ENCODE measurements at places on chromosomes 6 and 20.

DNA sequence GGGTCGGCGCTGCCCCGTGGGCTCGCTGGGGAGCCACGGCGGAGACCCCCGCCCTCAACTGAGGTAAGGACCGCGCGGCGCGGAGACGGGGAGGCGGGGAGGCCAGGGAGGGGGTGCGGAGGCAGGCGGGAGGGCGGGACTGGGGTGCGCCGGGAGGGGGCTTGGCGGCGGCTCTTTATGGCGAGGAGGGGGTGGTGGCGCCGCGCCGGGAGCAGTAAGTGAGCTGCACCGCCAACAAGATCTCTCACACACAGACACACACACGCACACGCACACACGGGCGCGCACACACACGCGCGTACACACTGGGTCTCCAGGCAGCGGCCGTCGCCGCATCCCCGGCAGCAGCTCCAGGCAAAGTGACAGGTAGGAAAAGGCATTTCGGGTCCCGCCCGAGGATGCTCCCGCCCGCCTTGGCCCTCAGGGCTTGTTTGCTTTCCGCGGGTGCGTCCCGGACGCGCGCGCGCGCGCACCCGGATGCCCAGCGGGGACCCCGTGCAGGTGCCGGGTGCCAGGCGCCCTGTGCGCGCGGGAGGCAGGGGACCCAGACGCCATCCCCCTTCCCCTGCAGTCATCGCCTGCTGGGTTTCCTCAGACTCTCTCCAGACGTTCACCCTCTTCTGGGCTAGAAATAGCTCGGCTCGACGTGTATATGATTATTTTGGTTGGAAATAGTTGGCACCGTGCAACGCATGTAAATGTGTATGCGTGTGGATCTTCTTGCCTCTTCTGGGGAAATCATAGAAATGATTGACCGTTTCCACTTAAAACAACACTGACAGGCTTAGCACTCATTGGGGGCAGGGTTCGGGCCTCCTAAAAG is at the start of gene PLCB4:
PLCB4 (plus strand) TSS at position 247 of the 823 bp plus-strand sequence. CDS start 238,728 bp downstream, outside the sequence.
- peak; percentile 33 for DNase-seq

DNA sequence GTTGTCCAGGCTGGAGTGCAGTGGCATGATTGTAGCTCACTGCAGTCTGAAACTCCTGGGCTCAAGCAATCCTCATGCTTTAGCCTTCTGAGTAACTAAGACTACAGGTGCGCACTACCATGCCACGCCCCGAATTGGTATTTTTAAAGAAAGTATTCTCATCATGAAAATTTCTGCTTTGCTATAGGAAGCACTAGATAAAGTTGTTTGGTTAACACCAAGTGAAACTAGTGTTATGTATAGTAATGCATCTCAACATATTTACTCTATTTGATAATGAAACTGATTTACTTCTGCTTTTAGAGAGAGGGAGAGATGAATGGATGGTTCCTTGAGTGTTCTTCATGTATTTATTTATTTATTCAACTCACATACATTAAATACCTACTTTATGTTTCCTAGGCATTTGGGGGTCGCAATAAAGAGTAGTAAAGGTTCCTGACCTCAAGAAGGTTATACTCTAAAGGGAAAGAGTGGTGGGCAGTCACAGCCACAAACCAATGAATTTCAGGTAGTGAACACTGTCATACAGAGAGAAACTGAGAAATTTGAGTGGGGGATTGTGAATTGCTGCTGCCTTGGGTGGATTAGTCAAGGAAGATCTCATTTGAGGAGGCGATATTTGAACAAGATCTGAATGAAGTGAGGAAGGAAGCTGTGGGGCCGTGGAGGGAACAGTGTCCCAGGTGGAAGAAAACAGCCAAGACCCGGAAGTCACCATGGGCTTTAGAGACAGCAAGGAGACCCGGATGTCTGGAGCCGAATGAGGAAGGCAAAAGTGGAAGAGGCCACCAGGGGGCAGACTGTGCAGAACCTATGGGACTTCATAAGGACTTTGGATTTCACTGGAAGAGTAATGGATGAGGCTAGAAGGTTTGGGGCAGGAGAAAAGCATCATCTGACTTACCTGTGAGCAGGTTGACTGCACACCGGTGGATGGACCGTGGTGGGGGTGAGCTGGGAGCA is 185.6 kb downstream of the TSHZ2 start:
- no peak for DNase-seq

DNA sequence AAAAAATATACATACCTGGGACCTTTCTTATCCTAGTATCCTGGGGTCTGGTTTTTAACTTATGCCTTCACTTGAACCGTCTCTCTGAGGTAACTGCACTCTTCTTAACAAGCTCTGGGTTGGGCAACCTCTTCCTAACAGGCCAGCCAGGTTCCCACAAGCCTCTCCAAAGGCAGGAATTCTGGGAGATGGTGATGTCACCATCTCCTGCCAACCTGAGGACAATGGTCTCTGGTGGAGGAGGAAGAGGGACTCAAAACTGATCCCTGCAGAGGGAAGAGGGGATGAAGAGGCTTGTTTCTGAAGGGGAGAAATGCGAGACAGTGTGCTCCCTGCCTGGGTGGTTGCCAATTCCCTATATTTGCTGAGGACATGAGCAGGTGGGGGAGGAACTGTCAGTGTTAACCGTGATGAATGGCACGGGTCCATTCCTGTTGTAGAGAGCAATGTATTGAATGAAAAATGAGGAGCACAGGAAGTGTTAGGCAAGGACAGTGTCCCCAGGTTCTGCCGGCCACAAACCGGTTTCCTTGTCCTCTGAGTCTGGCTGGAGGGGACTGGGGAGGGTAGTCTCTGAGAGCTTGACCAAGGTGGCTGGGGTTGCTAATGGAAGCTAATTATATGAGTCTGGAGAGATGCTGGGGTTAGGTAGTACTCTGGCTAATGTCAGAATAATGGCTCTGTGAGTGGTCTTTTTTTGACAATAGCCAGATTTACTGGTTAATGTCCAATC is 95.5 kb downstream of the KCNB1 start:
- no peak for DNase-seq

GRCh38 chr6:13836170-13836569 is 21.8 kb upstream of the MCUR1 start:
- DNase-seq, result no peak

Data from NCI-H1930 (cell line).